ENCODE measurements at places on chromosomes 5 and 9. TPM values are rescaled to one million over a fixed set of nuclear protein-coding genes. Genes with fewer than 3 reads are reported as not detected.

DNA sequence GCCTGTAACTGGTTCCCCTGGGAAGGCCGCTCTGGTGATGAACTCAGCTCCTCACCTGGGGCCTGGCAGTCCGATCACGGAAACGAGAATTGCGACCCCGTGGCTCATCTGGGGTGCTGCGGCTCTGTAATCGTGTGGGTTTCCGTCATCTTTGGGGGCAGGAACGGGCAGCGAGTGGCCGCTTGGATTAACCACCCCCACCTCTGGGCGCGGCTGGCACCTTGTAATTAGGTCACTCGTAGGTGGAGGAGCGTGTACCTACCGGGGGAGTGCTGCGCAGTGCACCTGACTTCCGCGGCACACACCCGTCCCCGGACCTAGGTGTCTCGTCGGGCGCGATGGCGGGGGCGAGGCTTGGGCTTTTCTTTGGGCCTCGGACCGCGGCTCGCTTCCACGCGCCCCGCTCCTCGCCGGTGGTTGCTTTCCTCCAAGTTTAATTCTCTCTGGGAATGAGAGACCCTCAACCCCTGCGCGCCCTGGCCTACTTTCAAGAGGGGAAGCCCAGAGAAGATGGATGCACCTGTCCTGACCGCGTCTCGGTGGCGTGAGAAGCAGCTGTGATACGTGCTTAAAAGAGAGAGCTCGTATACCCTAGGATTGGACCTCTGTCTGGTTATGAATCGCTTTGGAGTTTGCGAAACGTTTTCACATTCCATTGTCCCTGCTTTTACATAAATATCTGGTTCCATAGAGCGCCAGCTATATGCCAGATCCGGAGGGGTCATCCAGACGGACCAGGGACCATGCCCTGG is 744 bp upstream of the PPP2CA start:
- no peak for DNase-seq

DNA sequence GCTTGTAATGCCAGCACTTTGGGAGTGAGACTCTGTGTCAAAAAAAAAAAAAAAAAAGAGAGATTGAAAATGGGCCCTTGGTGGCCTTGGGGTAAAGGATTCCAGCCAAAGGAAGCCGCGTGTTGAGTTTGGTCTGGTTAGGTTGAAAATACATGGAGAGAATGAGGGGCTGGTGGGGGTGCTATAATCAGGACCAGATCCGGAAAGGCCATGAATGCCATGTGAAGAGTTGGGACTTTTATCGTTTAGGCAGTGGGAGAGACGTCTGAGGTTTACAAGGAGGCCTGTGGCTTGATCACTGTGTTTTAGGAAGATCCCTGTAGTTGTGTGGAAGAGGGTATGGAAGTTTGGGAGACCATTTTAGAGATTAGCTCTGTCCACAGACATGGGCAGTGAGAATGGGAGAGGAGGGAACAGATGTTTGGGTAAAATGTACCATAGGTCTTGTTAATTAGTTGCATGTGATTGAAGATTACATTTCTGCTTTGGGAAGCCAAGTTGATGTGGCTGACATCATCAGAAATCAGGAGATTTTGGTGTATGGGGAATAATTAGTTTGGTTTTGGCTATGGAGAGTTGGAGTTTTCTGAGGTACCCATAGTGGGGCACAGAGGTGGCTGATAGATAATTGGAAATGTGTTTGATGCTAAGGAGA is 3.5 kb downstream of the MSANTD3 start:
- no peak for DNase-seq

MIGA2 gene
- 23.7 TPM for polyA plus RNA-seq

- DNase-seq, result no peak
Measured at GRCh38 chr5:175582697-175583096, 75.2 kb upstream of the HRH2 start.

GRCh38 chr5:167507463-167508233 is 783.8 kb upstream of the WWC1 start:
- no peak for DNase-seq

- DNase-seq, result no peak
Measured at GRCh38 chr5:32511776-32512374, 67.3 kb upstream of the ZFR start.

- no peak for DNase-seq
Measured at GRCh38 chr5:170070556-170071412, 34.9 kb upstream of the FOXI1 start.

DNA sequence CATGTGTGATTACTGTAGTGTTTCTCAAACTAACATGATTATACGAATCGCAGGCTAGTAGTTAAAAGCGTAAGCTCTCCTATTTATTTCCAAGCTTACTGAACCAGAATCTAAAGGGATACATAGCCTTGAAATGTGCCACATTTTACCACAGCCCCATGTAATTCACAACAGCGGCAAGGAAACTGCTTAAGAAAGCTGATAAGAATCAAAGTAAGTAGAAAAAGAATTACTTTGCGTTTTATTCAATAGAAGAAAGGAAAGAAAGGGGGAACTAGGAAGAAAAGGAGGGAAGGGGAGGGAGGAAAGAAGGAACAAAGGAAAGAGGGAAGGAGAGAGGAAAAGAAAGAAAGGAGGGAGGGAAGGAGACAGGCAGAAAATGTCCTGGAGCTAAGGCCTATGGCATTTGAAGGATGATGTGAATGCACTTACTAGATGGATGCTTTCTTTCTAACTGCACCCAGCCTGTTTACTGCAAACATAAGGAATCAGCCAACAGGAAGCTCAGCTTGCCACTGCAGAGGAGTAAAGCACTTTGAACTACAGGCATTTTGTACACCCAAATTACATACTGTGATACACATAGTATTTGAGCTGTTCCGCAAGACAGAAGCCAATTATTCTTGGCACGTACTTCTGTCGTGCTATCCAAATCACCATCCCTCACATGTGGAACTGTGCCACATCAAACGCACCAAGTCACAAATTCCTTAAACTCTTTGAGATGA is 521.7 kb downstream of the RAB3C start:
- DNase-seq, result no peak

TNIP1 gene
- 54.5 TPM for polyA plus RNA-seq

- DNase-seq, result no peak
Measured at GRCh38 chr5:9707732-9708462, 77.7 kb upstream of the TAS2R1 start.

Data from BJ (cell line).